AML-193 (cell line): ENCODE measurements at places on chromosomes 1 and 21.
A peak's percentile ranks its signal among the peaks of the same experiment; 100 is the strongest.

GRCh38 chr1:177355575-177355974 lies 184.8 kb downstream of the BRINP2 start:
- DNase-seq: no peak

DNA sequence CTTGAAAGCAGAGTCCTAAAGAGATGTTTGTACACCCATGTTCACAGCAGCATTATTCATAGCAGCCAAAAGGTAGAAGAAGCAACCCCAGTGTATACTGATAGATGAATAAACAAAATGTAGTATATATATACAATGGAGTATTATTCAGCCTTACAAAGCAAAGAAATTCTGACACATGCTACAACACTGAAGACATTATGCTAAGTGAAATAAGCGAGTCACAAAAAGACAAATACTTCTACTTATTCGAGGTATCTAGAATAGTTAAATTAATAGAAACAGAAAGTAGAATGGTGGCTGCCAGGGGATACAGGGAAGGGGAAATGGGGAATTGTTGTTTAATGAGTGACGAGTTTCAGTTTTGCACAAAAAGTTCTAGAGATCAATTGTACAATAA lies 23.5 kb downstream of the COP1 start:
- no peak for DNase-seq

- no peak for DNase-seq
These were observed 79.9 kb downstream of the OBSCN start for GRCh38 chr1:228287541-228288425.

DNA sequence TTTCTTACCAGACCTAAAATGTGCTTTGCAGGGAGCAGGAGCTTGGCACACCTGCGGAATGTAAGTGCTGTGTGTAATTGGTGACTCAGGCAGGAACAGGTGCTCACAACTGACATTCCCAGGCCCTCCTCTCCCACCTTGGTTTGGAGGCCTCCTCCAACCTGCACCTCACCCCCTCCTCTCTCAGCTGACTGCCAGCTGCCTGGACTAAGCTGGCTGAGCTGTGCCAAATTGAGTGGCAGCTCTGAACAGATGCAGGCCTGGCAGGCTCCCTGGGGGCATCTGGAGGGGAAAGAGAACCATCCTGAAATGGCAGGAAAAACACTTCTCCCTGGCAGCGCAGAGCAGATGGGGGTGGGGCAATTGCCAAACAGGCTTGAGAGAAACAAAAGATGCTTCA lies 91.7 kb upstream of the PGBD5 start:
- no peak for DNase-seq

- no peak for DNase-seq
These were observed 82.6 kb downstream of the C1orf21 start for GRCh38 chr1:184469396-184469795.

- no peak for DNase-seq
These were observed 474.6 kb downstream of the DISC1 start for GRCh38 chr1:232101231-232101630.

GRCh38 chr21:26550326-26550725 lies 22.8 kb downstream of the CYYR1 start:
- no peak for DNase-seq

- no peak for DNase-seq
These were observed 4.6 kb downstream of the BECN2 start for GRCh38 chr1:241962153-241962552.

GRCh38 chr1:116164150-116164549 lies 53.0 kb downstream of the MAB21L3 start:
- DNase-seq: no peak

DNA sequence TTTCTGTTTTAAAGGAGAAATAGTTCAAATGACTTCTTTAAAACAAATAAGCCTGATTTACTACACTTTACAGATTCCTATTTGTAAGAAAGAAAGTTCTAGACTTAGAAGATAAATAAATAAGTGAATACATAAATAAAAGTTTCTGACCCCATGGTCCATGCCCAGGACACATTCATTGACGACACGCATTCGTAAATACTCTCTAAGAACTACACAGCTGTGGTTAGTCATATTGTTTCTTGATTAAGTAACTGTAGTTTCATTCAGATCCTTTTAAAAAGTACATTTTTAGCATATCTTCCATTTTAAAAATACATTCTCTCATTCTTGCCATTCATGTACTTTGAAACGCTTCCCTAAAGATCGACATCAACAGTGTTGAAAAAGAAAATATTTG lies 497.4 kb downstream of the SETD4 start:
- no peak for DNase-seq

DNA sequence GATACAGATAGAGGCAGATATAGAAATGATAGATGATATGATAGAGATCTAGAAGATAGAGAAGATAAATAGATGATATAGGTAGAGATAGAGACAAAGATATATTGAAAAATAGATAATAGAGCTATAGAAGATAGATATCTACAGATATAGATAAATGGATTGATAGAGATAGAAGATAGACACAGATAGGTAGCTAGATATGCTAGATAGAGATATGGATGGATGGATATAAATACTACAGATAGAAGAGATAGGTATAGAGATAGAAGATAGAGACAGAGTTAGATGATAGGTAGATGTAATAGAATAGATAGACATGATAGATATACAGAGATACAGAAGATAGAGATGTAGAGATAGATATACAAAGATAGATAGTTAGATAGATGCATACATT lies 21.4 kb downstream of the TRIM11 start:
- no peak for DNase-seq

GRCh38 chr1:112255080-112255479 lies 140.9 kb upstream of the CTTNBP2NL start:
- no peak for DNase-seq

DNA sequence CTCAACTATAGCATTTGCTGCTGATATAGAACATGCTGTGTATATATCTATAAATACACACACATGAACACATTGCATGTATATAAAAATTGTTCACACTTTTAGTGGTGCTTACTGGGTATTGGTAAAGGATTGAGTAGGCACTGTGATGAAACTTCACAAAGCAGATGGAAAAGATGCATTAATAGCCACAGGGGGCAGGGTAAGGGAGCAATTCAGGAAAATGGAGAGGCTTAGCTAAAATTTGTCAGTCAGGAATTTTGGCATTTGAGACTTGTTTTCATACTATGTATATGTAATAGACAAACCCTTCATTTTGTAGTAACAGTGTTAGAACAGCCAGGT lies 633 bp upstream of the PPFIA4 start:
- no peak for DNase-seq

DNA sequence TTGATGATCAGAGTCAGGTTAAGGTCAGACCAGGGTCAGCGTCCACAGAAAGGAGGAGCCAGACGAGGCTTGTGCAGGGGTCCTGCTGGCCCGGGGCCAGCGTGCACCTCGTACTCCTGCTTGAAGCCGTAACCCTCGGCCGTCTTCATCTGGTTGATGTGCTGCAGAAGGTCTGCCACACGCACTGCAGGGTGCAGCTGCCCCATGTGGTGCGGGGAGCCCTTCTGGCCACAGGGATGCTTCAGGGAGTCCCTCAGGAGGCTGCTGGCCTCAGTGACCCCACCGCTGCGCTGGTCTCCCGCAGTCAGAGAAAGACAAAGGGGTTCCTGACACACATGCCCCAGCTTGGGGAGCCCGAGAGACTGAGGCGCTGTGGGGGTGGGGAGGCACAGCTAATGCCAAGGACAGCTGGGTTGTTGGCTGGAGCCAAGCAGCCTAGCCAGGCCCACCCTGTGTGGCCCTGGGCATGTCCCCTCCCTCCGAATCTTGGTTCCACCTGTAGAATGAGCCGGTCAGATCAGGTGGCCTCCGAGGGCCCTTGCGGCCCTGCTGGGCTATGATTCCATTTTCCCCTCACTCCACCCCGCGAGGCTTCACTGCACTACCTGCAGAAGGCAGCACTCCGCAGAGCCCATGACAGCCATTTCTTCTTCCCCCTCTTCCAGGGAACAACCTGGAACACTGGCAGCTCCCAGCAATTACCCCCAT lies 251.9 kb downstream of the PTPRU start:
- no peak for DNase-seq

DNA sequence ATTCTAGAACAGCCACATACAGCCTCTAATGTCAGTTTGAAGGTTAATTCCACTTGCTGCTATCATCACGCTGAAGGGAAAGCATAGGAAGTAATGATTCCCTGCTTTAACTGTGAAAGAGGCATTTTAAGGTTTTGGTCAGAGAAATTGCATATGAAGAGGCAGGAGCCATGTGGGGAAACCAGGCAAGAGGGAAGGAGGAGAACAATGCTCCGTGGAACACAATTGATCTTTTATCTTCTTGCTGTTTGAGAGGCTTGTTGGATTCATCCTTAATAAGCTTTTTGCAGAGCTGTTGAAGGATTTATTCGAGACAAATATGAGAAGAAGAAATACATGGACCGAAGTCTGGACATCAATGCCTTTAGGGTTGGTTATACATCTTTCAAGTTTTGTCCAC lies 35.9 kb downstream of the SMAP2 start:
- no peak for DNase-seq

DNA sequence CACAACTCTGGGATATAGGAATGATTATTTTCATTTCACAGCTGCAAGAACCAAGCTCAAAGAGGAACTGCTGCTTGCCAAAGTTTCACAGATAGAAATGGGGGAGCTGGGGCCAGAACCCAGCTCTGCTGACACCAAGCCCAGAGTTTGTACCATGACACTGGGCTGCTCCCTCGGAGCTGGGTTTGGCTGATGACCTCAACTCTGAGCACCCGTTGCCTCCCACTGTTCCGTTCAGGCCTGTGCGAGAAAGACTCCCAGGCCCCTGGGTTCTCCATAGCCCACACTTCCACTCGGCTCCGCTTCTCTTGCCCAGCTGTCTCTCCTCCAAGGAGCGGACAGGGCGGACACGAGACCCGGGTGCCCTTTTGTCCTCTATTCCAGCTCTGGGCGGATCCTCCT lies 55.2 kb downstream of the NGF start:
- DNase-seq: no peak

DNA sequence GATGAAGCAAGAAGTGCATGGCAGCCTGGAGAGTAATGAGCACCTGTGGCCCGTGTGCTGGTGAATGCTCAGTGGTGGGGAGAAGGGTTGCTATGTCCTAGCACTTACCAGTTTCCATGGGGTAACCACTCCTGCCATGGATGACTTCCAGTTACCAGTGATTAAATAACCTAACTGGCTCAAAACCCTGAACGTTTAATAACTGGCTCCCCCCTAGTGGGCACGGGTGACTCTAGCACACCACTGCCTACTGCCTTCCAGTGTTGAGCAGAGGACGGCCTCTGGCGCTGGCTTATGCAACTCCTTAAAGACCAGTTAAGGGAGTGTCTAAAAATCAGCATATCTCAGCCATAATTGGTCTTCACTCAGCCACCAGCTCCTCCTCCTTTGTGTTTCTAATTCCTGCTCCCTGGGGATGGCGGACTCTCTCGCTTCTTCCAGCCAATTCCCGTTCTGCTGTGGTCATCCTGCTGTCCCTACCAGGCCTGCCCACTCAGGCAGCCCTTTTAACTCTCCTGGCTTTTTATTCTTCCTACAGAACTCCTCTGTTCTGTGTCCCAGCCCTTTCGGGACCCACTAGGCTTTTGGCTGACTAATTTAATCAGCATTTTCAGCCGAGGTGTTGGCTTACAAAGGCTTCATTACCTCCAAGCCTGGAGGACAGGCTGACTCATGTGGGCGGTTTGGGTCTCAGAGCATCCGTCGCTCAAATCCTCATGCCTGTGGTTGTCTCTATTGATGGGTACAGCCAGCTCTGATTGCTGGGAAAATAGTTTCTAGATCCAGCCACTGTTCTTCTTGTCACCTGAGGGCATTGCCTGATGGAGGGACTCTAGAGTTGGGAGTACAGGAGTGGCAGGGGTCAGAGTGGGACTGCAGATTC lies 332.4 kb downstream of the CAMTA1 start:
- DNase-seq: peak; percentile 34

- peak; percentile 29 for DNase-seq
These were observed 5.4 kb downstream of the TFF3 start for GRCh38 chr21:42309753-42310213.

GRCh38 chr1:223771814-223772770 lies 59.8 kb downstream of the CAPN2 start:
- no peak for DNase-seq

DNA sequence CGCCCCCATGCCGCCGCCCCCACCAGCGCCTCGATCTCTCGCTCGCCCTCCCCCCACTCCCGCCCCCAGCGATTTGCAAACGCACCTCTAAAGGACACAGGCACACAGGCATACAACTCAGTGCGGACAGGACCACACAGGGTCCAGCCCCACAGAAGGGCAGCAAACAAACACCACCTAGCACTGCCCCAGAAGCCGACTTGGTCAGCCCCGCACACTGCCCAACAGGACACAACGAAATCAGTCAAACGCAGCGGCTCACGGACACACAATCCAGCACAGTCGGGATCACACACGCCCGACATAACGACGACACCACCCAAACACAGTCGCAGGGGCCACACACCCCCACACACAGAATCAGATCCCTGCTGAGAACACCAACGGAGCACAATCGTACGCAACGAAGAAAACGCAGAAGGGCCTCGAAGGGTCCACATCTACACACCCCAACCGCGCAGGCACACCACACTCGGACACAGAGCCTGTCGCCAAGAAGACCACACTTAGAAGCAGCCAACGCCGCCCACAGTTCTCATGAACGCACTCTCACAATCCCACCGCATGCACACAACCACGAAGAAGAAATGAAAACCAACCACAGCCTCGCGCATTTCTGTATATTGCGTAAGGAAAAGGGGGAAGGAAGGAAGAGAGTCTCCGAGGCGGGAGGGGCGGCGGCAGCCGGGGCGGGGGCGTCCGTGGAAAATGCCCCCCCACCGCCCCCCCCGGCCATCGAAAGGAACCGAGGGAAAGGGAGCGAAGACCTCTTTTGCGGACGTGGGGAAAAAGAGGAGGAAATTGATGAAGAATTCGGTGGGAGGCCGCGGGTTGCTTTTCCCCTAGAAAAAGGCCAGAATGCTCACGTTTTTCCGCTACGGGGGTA lies 481 bp downstream of the TAL1 start:
- peak; percentile 28 for DNase-seq

- no peak for DNase-seq
These were observed 588.5 kb downstream of the AGBL4 start for GRCh38 chr1:49435291-49435690.

- DNase-seq: no peak
These were observed 72.2 kb upstream of the PPIH start for GRCh38 chr1:42586016-42586415.

GRCh38 chr1:109801791-109802135 lies 38.0 kb upstream of the EPS8L3 start:
- no peak for DNase-seq

- DNase-seq: no peak
These were observed 57.4 kb upstream of the CAMK1G start for GRCh38 chr1:209526137-209526536.

DNA sequence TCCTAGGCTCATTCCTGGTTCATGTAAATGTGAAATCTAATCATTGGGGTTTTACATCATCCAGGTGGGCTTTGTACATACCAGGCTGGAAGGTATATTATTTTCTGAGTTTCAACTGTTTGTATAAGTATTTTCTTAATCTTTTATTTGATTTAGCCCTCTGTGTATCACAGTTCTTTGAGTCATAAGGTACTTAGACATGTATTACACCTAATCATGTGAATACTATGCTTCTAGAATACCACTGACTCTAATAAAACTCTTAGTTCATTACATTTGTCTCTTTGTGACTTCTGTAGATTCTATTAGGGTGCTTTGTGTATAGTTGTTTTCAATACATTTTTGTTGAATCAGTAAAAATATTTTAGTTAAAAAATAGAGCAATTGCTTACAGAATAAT lies 92.8 kb downstream of the ZFYVE9 start:
- no peak for DNase-seq

- no peak for DNase-seq
These were observed 133.3 kb downstream of the PGBD5 start for GRCh38 chr1:230292689-230293389.

- DNase-seq: no peak
These were observed 91.8 kb downstream of the FOXD2 start for GRCh38 chr1:47529520-47530098.
